ENCODE measurements at places on chromosomes 3 and 15. TPM values are rescaled to one million over a fixed set of nuclear protein-coding genes. Genes with fewer than 3 reads are reported as not detected.

DNA sequence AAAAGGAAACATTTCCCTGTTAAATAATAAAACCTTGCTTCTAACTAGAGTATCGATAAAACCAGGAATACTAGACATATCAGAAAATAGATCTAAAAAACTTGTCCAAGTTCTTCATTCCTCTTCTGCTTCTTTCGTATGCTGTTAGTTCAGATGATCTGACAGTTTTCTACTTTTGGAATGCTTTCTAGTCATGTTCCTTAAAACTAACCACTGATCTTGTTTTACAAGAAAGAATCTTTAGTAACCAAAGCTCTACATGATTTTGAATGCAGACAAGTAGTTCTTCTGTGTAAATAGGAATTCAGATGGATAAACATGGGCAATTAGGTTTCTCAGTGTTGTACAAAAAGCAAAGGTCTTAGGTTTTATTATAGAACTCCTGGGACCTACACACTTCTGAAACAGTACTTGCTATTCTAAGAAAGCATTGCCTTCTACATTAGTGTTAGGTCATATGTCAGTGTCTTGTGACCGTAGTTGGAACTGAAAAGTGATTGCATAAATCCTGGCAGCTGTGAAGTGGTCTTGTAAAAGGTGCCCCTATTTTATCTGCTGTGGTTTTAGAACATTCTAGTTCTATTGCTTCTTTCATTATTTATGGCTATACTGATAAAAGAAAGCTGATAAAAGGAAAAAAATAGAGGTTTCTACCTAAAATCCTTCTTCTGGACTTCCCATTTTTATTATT, 40.7 kb downstream of the SNRK start:
- no peak for DNase-seq

DNA sequence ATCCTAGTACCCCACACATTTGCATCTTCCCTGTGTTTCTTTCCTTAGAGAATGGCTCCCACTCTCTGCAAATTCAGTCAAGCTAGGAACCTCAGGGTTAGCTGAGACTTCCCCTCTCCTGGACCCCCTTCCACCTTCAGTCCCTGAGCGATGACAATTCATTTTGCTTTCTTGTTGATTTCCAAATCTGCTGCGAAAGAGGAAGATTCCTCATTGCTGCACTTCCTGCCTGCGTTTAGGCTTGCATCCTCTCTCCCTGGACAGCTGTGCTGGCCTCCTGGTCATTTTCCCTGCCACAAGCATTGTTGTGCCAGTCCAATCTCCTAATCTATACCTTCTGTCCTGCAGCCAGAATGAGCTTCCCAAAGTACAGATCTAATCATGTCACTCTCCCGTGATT, 12.3 kb upstream of the DGKG start:
- DNase-seq, result no peak

DNA sequence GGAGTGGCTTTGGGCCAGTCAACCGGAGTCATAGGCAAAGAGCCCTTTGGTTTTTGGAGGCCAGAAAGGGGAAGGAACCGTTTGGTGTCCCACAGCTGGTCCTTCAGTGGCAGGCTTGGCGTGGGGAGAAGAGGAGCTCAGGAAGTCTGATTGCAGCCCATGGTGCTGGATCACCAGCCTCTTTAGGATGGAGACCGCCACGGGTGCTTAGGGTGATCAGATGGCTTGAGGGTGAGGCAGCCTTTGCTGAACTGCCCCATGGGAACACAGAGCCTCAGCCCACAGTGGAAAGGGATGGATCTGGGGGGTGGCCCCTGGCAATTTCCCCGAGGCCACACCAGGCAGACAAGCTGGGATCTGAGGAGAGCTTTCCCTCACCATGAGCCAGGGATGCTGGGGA, 38.6 kb upstream of the TOPBP1 start:
- no peak for DNase-seq

- no peak for DNase-seq
Measured at GRCh38 chr15:62483814-62484213, 318.7 kb upstream of the C2CD4B start.

- DNase-seq, result no peak
Measured at GRCh38 chr3:56595975-56596840, 39.2 kb downstream of the CCDC66 start.

DNA sequence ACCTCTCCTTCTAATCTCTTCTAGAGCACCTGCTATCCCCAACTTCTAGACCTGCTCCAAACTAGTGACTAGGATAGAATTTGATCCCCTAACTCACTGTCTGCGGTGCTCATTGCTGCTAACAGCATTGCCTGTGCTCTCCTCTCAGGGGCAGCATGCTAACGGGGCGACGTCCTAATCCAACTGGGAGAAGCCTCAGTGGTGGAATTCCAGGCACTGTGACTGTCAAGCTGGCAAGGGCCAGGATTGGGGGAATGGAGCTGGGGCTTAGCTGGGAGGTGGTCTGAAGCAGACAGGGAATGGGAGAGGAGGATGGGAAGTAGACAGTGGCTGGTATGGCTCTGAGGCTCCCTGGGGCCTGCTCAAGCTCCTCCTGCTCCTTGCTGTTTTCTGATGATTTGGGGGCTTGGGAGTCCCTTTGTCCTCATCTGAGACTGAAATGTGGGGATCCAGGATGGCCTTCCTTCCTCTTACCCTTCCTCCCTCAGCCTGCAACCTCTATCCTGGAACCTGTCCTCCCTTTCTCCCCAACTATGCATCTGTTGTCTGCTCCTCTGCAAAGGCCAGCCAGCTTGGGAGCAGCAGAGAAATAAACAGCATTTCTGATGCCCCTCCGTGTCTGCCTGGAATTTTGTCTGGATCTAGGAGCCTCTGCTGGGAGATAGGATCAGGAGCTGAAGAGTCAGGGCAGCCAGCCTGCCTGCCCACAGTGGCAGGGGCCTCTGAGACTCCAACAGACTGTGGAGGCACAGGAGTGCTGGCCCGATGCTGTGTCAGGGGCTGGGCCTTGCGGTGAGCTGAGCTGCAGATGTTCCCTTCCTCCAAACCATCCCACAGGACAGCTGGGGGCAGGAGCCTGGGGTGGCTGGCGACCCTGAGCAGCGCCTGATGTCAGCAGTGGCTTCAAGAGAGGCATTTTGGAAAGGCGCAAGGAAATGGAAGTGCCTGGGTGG, 3.0 kb downstream of the ISLR start:
- DNase-seq, result peak; percentile 64

- no peak for DNase-seq
Measured at GRCh38 chr3:111882194-111882593, 23.1 kb downstream of the PHLDB2 start.

DNA sequence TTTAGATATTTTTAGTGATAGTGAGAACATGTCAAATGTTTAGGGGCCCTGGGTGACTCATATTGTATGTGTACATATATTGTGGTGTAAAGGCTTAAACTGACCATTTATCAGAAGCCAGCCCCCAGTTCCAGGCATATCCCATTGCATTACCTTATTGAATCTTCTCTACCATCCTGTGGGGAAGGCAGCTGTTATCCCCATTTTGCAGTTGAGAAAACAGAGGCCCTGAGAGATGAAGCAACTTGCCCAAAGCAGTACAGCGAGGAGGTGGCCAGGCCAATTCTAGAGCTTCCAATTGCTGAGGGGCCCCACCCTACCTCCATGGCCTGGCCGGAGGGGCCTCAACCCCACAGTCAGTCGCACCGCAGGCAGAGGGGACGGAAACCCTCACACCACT, 47.9 kb downstream of the ZNF710 start:
- no peak for DNase-seq

DNA sequence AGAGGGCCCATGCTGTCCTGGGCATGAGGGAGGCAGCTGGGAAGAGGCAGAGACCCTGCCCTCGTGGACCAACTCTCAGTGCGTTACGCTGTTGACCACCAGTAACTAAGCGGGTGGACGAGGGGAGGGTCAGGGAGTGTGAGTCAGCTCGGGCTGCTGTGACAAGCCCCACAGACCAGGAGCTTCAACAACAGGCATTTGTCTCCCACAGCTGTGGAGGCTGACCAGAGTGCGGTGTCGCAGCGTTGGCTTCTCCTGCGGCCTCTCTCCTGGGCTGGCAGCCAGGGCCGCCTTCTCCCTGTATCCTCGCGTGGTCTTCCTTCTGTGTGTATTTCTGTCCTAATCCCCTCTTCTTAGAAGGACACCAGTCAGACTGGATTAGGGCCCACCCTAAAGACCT, 13.0 kb downstream of the EFCC1 start:
- no peak for DNase-seq

GRCh38 chr15:93055211-93055610, 33.8 kb downstream of the RGMA start:
- no peak for DNase-seq

GRCh38 chr3:42192334-42193200, 73.4 kb downstream of the CCK start:
- DNase-seq, result no peak

GRCh38 chr3:108300103-108300849, 3.9 kb downstream of the HHLA2 start:
- no peak for DNase-seq

DNA sequence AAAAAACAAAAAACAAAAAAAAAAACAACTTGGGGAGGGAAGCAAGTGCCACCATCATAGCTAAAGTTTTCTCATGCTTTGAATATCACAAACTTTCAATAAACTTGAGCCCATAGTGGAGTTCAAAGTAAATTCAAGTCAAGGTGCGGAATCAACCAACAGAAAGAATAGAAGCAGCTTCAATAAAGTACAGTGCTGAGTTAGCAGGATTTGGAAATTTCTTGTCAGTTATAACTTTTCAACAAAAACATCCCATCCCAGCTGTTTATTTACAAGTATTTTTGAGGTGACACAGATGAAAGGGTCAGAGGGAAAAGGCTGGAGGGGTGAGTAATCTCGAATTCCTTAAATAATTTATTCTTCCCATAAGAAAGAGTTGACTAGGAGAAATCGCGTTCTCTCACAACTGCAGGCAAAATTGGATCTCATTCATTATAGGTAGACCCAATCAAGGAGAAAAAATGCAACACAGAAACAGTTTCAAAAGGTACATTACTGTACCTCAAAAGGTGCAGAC, 477.4 kb upstream of the RASGRP1 start:
- DNase-seq, result no peak

GRCh38 chr3:184227481-184227935, 1.9 kb upstream of the VWA5B2 start:
- no peak for DNase-seq

GRCh38 chr3:127103080-127103479, 89.9 kb upstream of the PRR23E start:
- DNase-seq, result no peak

- DNase-seq, result no peak
Measured at GRCh38 chr15:95574053-95574452, 756.4 kb upstream of the NR2F2 start.

DNA sequence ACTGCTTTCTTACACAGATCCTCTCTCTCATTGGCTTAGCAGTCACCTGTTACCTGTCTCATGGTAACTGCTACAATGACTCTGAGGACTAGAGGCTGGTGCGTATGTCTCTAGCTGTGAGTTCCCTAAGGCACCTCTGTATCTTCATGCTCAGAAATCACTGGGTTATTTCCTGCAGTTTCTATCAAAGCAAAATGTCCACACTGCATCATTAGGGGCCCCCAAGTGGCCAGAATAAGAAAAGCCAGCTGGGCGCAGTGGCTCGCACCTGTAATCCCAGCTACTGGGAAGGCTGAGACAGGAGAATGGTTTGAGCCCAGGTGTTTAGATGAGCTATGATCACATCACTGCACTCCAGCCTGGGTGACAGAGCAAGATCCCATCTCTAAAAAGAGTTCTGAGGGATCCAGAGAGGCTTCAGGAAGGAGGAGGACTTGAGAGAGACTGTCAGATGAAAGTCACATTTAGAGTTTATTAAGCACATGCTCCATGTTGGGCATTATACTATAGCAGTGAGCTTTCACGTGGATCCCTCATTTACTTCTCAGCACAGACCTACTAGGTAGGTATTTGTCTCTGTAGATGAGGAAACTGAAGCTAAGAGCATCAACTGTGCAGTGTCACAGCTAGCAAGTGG, 2.3 kb upstream of the VPS18 start:
- DNase-seq, result no peak

GRCh38 chr15:34360298-34360697, 6.7 kb downstream of the LPCAT4 start:
- DNase-seq, result no peak

- DNase-seq, result no peak
Measured at GRCh38 chr3:127107491-127108375, 85.2 kb upstream of the PRR23E start.

DNA sequence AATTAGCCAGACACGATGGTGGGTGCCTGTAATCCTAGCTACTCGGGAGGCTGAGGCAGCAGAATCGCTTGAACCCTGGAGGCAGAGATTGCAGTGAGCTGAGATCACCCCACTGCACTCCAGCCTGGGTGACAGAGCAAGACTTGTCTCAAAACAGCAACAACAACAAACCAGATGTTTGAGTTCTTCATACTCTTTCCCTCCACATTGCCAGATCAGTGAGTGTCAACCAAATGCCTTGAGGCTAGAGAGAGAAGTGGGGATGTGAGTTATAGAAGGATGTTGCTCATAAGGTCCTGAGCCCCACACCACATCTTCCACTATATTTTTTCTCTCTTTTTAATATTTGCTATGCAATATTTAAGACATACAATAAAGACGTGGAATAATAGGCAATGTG, 19.8 kb downstream of the MAPKBP1 start:
- DNase-seq, result no peak

GRCh38 chr3:160001850-160002623, 13.4 kb downstream of the IL12A start:
- no peak for DNase-seq

- DNase-seq, result no peak
Measured at GRCh38 chr3:79869461-79870312, 101.9 kb upstream of the ROBO1 start.

- DNase-seq, result no peak
Measured at GRCh38 chr15:91929509-91929908, 76.0 kb downstream of the SLCO3A1 start.

DNA sequence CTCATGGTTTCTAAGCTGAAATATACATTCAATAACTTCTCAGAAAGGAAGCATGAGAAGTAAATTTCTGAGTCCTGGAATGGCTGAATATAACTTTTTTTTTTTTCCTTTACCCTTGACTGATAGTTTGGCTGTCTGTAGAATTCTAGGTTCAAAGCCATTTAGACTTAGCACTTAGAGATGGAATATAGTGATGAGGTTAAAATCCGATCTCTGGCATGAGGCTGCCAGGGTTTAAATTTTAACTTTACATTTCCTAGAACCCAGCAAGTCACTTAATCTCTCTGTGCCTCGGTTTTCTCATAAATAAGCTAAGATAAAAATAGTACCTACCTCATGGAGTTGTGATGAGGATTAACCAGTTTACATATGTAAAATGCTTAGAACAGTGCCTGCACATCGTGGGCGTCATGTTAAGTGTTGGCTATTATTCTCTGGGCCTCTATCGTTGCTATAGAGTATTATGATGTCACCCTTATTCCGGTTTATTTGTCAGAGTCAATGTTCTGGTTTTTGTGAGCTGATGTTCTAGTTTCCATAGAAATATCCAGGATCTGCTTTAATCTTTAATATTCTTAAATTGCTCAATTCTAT, 199.8 kb upstream of the TLE3 start:
- DNase-seq, result no peak

Gene ZBBX
- not detected for total RNA-seq

Gene ADAMTS17
- total RNA-seq, result 1.2 TPM

Gene ITGA11
- total RNA-seq, result 6.1 TPM

Gene PTX3
- 34.2 TPM for total RNA-seq

Gene LRRC34
- 2.9 TPM for total RNA-seq

Gene ITIH1
- total RNA-seq, result not detected

Gene SSR3
- 86.7 TPM for total RNA-seq

Gene AMIGO3
- total RNA-seq, result 0.71 TPM

Measured in sigmoid colon (tissue), 7 donors.